NCI-H526 treated with DMSO at 0.1 percent for 48 hours (cell line): ENCODE measurements at places on chromosomes 11 and 22.

GRCh38 chr11:116073854-116074837 lies 569.9 kb upstream of the CADM1 start:
- DNase-seq, result peak; percentile 37

- no peak for DNase-seq
Observed at GRCh38 chr11:19790831-19791552, 78.4 kb downstream of the NAV2 start.

GRCh38 chr11:102467080-102467708 lies 14.6 kb upstream of the TMEM123 start:
- no peak for DNase-seq

DNA sequence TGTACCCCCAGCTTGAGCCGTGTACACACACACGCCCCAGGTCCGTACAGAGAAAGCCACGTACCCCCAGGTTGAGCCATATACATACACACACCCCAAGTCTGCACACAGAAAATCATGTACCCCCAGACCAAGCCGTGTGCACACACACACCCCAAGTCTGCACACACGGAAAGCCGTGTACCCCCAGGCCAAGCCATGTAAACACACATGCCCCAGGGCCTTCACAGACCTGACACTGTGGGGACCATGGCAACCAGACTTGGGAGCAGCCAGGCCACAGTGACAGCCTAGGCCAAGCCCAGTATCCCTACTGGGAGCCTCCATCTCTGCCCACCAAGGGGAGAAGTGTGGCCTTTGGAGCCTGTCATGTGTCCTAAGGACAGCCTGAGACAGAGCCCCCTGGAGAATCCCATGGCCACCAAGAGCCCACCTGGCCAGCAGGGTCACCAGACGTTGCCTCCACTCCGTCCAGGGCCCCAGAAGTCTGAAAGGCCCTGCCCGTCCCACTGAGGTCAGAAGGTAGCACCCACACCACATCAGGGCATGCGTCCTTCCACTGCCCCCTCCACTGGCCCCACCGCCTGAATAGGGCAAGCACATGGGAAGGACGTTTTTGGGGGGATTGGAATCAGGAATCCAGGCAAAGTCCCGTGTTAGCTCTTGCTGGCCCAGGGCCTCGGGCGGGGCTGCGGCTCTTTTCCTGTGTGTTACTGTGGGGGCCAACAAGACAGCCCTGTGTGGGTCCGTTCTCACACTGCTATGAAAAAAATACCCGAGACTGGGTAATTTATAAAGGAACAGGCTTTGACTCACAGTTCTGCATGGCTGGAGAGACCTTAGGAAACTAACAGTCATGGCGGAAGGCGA lies 636.7 kb downstream of the TBC1D22A start:
- no peak for DNase-seq

DNA sequence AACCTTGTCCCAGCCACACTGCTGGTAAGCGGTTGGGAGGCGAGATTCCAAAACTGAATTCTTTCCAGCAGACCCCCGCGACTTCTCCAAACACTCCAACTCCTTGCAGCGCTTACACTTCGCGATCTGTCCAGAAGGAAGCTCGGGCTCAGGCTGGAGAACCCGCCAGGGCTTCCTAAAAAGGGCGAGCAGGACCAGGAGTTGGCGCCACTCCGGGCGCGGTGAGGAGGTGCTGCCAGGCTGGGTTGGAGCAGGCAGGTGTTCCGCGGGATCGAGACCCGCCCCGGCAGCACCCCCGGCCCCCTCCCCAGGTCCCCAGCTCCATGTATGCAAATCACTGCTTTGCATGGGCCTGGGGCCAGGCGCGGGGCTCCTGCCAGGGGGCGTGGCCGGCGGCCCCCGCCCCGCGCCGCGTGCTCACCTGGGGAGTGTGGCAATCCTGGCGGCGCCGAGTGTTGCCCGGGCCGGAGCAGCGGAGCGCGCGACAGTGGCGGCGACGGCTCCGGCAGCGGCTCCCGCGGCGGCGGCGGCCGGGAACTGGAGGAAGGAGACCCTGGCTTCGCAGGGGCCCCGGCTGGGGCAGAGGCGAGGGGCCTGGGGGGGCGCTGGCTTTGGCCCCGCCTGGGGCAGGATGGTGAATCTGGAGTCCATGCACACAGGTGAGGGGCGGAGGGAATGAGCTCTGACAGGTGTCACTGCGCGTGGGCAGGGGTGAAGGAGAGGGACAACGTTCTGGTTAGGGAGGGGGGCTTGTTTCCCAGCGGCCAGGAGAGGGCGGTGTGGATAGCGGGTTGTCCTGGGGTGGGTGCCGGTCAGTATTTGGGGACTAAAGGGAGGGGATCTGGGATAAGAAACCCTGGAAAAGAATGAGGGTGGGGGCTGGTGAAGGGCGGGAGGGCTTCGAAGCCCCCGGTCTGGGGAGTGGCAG lies at the start of gene POU2F3:
POU2F3 (plus strand) TSS at position 428 of the 928 bp plus-strand sequence; CDS start at position 632, 204 bp downstream.
- peak; percentile 99 for DNase-seq

GRCh38 chr11:104547996-104548661 lies 350.1 kb downstream of the CASP12 start:
- no peak for DNase-seq
